ENCODE measurements at places on chromosomes 16 and 17. TPM values are rescaled to one million over a fixed set of nuclear protein-coding genes. Genes with fewer than 3 reads are reported as not detected.

The SPIRE2 gene
- total RNA-seq = 5.0 TPM

The HES7 gene
- 0.14 TPM for total RNA-seq

The YBX2 gene
- not detected for total RNA-seq

The VAT1L gene
- total RNA-seq = 6.4 TPM

- peak; percentile 10 for DNase-seq
Measured at GRCh38 chr17:69773081-69773480, 301.9 kb upstream of the KCNJ16 start.

GRCh38 chr16:75305364-75306098 is 54.1 kb upstream of the BCAR1 start:
- peak; percentile 100 for DNase-seq

- DNase-seq = peak; percentile 57
Measured at GRCh38 chr16:46573008-46573833, 48.0 kb downstream of the SHCBP1 start.

DNA sequence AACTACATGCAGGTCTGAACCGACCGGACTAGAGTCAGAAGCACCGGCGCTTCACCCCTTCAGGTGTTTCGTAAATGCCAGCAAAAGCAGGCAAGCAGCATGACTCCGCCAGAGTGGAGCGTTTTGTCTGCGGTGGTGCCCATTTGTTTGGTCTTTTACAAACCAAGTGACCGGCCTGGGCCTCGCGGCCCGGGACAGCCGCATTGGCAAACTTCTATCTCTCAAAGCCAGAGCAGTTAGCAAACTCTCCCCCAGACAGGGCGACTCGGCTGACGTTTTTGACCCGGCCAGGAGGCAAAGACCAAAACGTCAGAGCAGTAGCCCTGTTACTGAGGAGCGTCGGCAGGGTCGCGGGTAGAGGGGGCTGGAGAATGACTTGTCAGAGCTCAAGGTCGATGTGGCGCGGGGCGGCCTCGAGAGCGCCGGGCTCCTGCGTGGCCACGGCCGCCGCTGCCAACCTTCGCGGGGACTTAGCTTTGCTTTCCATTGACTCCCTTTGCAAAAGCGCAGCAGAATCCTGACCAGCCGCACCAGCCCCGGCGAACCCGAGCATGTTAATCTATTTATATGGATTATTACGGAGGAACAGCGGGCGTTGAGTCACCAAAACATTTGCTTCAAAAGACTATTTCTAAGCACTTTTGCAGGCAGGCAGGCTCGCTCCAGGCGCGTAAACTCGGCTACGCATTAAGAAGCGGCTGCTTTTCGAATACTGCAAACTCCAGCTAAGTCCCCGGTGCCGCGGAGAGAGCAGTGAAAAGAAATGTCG is 763 bp upstream of the SOX9 start:
- DNase-seq = no peak

DNA sequence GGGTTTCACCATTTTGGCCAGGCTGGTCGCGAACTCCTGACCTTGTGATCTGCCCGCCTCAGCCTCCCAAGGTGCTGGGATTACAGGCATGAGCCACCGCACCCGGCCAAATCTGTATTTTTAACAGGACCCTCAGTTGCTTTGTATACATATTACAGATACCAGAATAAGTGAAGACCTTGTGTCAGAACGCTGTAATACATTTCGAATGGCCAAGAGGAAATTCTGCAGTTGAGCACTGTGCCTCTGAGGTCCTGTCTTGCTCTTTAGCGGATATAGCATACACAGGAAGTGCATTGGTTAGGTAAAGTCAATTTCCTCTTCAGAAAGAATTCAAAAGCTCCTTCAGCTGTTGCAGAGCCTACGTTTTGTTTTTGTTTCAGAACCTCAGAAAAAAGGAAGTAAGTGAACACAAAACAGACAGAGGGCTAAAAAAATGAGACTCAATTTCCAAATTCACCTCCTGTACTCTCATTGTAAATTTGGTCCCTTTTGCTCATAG is 15.7 kb downstream of the CRLF3 start:
- no peak for DNase-seq

DNA sequence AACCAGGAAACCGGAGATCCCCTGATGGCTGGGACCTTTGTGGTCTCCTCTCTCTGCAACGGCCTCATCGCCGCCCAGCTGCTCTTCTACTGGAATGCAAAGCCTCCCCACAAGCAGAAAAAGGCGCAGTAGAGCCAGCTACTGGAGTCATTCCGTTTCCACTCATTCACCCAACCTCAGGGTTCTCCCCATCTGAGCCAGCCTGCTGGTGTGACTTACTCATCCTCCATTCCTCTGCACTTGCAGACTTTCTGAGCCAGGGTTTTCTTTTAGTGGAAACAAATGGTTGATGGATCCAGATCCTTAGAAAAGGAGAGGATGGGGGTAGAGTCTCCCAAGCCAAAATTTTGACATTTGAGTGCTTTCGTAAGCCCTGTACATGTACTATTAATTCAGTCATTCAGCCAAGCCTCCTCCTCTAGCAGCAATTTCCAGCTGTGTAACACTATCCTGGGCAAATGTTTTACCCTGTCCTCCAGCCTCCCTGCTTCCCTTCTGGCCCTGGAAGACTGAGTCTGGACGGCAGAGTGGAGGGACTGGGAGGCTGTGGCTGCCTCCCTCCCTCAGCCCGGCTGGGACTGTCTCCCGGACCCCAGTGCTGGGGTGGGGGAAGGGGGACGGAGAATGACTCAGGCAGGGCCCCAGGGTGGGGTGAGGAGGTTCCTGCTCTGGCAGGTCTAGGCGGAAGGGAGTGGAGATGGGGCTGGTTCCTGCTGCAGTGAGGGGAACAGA is 2.3 kb downstream of the SOX15 start:
- no peak for DNase-seq

DNA sequence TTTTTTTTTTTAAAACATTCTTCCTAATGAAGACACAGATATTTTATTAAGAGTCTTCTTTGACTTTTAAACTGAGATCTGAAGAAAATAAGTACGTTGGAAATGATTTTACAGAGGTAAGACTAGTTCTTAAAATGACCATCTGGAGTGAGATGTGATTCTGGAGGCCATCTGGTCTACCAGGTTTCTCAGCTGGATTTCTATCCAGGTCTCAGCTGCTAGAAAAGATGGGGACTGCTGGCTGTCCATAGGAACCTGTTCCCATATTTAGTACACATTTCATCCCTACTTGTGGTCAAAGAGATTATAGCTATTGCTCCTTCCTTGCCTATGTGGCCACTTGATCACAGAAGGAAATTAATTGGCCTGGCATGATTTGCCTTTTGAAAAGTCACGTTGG is 12.2 kb downstream of the PMFBP1 start:
- no peak for DNase-seq

DNA sequence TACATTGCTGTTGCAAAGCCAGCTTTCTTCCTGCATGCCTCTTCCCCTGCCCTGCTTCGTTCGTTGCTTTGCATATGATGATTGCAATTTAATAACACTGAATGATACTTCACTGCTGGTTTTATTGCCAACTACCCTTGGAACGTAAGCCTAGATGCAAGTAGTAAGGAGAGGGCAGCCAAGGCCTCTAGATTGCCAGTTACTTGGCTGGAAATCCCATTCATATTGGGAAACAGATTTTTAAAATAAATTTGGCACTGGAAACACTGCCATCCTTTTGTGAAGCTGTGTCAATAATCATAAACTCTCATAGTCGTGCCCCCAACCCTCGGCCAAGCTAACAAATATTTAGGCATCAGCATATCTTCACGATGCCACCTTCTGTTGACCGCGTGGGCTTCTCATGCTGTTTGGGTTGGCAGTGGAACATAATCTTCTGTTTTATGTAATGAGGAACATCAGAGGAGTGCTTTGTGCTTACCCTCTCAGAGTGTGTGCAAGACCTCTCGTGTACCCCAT is 86.5 kb downstream of the MAP2K6 start:
- DNase-seq = peak; percentile 13

DNA sequence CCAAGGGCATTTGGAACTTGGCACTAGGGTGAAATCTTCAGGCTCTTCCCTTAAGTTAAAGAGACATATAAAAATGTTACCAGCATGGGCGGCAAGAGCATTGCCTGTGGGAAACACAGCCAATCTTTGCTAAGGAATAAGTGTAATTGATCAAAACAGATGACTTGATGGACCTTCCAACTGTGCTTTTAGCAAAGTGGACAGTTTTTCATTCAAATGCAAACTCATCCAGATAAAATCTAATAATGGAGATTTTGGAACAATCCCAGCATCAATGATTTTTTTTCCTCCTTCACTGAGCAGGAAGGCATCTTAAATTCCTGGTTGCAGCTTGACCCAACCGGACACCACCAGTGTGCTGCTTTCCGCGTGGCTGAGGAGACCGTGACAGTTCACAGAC is 42.9 kb upstream of the BHLHA9 start:
- DNase-seq = no peak

DNA sequence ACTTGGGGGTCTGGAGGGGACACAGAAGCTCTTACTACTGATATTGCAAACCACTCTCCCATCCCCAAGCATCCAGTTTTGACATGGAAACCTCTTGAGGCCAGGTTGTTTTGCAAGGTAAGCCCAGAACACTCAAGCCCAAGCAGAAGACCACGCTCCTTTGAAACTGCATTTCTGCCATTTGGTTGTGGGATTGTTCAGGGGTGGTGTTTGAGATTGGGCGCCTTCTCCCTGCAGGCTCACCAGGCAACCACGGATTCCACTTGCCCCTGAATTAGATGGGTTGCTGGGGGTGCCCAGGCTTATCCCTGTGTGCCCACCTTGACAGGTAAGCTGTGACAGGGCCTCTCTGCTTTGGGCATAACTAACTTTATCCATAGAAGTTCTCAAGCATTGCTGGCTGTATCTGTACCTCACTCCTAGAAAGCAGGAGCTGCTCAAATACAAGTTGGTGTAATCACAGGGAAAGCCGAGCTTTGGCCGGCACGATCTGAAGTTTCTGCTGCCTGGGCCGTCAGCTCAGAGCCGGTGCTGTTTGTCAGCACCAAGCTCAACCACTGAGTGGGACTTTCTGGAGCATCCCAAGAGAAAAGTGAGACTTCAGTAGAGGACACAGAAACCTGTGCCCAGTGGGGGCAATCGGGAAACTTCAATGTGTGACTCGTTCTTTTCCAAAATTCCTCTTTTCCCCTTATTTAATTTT is 93.6 kb downstream of the CYLD start:
- no peak for DNase-seq

- DNase-seq = no peak
Measured at GRCh38 chr17:45229681-45230409, 8.2 kb downstream of the FMNL1 start.

- no peak for DNase-seq
Measured at GRCh38 chr17:50771991-50772785, 4.9 kb upstream of the ANKRD40CL start.

DNA sequence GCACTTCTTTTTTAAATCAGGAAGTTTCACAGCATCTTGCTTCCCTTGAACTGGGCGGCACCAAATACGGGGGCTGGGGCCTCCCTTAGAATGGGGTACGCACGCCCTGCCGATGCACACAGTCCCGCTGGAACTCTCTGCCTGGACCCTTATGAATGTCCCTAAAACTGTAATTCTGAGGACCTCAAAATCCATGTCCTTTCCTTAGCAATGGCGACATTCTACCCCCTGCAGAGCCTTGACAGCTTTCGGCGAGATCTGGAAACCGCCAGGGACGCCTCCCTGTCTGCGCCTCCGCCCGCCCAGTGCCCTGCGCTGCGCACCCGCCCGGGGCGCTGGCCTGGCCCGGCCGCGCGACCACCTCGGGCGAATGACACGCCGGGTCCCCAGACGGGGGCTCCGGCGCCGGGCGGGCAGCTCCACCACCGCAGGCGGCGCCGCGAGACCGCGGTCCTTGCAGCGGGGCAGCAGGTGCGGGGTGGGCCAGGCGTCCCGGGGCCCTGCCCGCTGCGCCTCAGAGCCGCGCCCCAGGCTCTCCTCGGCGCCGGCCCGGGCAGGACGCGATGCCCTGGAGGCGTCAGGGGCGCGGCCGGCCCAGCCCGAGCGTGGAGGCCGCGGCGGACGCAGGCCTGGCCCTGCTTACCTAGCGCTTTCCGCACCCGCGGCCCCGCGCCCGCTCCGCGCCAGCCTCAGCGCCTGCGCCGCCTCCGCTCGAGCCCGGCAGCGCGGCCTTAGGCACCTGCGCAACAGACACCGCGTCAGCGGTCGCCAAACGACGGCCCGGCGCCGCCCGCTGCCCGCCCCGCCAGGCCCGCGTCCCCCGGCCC is 548 bp downstream of the HAGH start:
- no peak for DNase-seq

DNA sequence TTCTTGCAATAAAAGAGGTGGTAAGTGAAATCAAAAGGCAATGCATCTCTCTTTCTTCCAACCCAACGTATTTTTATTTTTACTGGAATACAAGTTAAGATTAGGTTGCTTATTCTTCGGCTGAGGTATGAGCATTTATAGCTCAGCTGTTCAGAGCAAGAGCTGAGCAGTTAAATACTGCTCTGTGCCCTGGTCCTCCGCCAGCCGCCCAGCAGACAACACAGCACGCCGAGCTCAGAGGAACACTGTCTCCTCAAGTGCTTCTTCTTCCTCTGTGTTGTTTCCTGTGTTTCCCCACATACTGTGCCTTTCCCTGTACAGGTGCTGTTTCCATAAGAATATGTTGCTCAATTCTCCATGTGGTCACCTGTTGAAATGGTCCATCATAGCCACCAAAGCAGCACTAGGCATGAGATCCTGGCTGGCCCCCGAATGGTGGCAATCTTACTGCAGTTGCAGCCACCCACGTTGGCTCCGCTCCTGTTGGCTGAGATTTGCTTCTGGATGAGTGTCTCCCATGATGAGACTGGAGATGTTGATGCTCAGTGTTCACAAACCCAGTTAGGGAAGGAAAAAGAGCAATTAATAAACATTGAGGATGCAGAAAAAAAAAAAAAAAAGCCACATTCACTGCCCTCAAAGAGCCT is 515.3 kb downstream of the GRIN2A start:
- no peak for DNase-seq
